H54 (cell line): ENCODE measurements at places on chromosomes 2 and 18.

GRCh38 chr18:28804512-28805202, 627.7 kb upstream of the CDH2 start:
- no peak for DNase-seq

DNA sequence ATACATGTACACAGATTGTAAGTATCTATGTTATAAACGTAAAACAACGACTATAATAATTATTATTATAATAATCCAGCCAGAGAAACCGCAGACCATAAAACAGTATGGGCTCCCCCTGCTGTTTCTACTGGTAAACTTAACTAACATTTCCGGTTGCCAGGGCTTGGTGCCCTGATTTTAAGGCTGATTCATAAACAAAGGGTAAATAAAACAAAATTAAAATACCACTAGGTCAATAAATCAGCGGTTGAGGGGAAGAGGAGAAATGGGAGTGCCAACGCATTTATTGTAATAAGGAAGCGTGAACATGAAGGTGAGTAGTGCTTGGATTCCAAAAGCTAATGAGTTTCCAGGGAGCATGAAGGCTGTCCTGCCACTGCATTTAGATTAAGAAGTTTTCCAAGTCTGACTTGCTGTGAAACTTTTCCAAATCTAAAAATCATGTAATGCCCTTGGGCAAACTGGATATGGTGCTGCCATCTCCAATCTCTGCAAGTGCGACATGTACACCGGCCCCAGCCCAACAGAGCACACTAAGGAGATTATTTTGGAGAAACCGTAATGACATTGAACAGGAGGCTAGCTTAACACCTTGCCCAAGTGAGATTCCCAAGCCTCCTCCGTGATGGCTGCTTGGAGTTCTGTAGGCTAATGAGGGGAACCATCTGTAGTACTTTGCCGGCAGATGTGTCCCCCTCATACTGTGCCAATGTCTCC, 50.7 kb upstream of the HNRNPA3 start:
- DNase-seq: no peak

DNA sequence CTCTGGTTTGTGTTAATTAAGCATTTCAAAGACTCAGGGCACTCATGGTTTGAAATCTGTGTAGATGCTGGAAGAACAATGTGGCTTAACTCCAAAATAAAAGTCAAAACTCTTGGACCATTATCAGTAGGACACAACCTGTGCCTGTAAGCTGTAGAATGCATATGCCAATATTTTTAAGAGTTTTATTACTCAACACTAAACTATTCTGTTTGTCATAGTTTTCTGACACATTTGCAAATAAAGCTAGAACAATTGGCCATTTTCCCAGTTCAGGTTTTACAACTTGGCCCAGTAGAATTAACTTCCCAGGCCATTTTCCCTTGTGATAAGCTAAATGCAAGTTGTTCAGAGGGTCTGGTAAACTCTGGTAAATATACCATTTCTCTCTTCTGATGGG, 713.1 kb downstream of the CBLN2 start:
- DNase-seq: no peak

GRCh38 chr2:106098081-106098480, 96.0 kb downstream of the UXS1 start:
- no peak for DNase-seq

DNA sequence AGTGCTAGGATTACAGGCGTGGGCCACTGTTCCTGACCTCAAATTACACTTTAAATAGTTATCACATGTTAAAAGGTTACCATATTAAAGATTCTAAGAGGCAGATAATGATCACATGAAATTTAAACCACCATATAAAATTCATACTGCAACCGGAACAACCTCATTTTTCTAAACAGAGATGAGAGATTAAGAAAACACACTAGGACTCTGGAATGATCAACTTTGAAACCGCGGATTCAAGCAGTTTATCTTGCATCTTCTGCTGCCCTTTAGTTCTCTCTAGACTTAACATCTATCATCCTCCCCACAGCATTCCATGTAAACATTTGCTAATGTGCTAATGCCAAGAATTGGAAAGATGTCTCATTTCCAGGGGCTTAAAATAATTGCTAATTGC, 115.8 kb downstream of the PIGN start:
- no peak for DNase-seq

- DNase-seq: no peak
Measured at GRCh38 chr2:207758025-207758424, 11.7 kb downstream of the FZD5 start.

- peak; percentile 64 for DNase-seq
Measured at GRCh38 chr2:85248773-85249509, 78.8 kb downstream of the TGOLN2 start.

DNA sequence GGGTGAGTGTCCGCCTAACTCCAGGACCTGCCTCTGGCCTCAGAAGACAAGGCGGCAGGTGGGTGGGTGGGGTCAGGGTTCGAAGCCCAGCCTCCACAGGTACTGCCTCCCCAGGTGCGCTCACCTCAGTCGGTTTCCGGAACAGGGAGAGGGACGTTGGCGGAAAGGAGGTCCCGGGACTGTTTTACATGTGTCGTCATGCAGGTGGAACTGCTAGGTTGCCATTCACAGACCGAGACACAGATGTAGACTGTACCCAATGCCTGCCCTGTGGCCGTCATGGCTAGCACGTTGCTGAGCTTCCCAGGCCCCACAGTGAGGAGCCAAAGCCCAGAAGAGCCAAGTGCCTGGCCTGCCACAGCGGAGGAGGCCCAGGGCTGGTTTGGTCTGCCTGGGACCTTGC, 284.0 kb upstream of the HS6ST1 start:
- no peak for DNase-seq

DNA sequence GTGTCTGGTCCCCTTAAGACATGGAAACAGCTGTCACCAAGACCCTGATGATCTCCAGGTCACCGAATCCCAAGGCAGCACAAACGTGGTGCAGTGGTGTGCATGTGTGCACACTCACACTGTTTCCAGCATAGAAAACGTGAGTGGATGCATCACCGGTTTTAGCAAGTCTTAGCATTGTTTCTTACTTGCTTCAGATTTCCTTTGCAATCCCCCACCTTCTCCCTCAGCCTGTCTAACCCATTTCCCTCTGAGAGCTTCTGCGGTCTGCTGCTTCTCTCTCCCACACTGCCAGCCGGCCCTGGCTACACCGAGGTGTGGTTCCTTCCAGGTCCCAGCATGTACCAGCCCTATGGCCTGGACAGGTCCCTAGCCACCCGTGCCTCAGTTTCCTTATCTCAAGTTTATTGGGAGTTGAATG, 343.4 kb upstream of the HS6ST1 start:
- DNase-seq: no peak

GRCh38 chr2:18299423-18300212, 260.8 kb downstream of the RDH14 start:
- peak; percentile 1 for DNase-seq

- no peak for DNase-seq
Measured at GRCh38 chr2:217086038-217086522, 226.2 kb upstream of the TNP1 start.

- no peak for DNase-seq
Measured at GRCh38 chr2:204428675-204429074, 116.6 kb upstream of the PARD3B start.

DNA sequence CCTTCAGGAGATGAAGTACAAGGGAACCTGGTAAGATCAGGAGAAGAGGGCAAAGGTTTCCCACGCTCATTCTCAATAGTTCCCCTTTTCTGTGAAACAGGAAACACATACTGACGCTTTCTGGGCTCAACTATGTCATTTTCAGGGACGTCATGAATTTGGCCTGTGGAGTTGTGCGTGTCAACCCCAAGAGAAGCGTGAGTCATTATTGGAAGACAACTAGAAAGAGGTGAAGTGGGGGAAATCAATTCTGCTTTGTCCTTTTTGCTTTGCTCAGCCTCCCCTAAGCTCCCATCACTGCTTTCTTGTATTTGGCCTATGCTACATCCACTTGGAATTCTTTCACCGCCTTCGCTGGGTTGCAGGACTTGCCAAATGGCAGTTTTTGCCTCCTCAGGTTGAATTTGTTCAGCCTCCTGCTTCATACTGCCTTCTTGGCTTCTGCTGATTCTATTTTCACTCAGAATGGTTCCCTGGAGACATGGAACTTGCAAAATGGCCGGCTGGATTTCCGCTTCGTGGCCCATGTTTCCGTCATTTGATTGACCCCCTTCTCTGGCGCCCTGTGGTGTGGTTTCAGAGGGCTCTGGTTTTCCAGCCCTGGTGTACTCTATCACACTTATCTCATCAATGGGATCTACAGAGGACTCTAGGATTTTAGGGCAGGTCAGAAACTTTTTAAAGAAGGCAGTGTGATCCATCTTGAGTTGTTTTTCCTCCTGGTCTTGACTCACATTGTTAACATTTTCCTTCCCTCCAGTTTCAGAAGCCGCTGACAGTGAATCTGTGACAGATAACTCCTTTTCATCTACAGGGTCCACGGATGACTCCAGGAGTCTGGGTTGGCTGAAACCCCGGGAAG, 93.3 kb downstream of the ALPK2 start:
- DNase-seq: no peak

- DNase-seq: no peak
Measured at GRCh38 chr2:40558761-40559160, 106.9 kb upstream of the SLC8A1 start.

- no peak for DNase-seq
Measured at GRCh38 chr18:9861157-9861556, 24.6 kb upstream of the TXNDC2 start.

DNA sequence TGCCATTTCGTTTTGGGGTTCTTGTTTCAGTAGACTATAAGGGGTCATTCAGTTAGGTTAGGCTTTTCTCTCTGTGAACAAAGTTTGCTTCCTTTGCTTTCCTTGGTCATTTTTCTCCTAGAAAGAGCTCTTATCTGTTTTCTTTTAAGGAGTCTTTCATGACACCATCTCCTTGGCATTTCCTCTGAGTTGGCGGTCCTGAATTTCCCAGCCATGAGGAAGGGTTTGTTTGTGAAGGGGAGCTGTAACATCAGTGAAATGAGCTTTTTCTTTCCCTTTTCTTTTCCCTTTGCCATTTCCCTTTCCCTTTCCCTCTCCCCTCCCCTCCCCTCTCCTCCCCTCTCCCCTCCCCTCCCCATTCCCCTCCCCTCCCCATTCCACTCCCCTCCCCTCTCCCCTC, 61.7 kb downstream of the MAP4K4 start:
- DNase-seq: peak; percentile 50

DNA sequence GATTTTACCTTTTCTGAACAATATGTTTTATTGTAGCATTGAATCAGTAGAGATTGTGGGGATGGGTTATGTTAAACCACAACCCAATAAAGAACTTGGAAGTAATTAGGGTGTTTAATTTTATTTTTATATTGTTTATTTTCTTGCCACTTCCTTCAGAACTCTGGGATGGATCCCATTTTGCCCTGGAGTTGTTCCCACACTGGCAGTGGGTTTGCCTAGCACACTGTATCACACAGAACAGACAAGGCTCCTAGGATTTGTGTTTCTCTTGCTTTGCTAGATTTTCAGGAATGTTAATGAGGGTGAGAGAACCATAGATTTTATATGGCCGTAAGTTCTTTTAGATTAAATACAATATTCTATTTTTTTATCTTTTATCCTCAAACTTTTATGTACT, 59.0 kb downstream of the TANK start:
- DNase-seq: no peak

DNA sequence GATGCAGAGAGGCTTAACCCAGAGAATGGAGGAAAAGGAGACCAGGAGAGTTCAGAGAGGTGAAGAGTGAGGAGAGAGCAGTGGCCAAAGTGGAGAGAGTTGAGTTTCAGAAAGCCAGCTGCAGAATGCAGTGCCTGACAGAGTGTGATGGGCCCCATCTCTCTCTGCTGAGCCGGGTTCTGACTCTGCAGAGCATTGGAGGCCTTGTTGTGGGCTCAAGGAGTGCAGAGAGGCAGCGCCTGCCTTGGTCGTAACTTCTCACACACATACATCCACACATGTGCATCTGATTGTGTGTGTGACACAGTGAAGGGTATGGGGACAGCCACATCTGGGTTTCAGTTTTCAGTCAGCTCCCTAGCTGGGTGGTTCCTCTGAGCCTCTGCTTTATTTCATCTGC, 58.8 kb downstream of the AGAP1 start:
- DNase-seq: no peak

GRCh38 chr18:51651761-51652160, 454.3 kb upstream of the MEX3C start:
- no peak for DNase-seq

DNA sequence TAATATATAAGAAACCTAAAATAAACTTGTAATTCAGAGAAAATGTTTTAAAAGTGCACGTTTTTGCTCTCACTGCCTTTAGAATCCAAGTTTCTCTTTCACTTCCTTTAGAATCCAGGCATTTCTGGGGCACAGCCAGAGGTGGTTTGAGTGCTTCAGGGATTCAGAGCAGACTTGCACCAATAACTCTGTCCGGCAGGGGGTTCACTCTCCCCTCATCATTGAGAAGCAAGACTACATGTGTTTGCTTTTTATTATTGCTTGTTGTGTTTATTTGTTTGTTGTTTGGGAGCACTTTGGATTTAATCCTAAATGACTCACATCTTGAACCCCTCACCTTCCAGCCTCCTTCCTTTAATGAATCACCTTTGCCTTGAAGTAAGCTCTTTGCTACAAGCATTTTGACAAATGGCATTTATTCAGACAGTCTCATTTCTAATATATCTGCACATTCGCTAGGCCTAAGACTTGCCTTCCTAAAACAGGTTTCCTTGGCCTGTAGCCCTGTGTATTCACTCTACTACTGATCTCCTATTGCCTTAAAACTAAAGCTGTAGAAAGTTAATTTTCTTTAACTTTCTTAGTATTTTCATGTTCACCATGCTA, 233.5 kb upstream of the ATP5MC3 start:
- peak; percentile 42 for DNase-seq

GRCh38 chr2:230898016-230898712, 26.9 kb downstream of the GPR55 start:
- DNase-seq: no peak

- no peak for DNase-seq
Measured at GRCh38 chr2:160419776-160420505, 73.7 kb downstream of the RBMS1 start.

DNA sequence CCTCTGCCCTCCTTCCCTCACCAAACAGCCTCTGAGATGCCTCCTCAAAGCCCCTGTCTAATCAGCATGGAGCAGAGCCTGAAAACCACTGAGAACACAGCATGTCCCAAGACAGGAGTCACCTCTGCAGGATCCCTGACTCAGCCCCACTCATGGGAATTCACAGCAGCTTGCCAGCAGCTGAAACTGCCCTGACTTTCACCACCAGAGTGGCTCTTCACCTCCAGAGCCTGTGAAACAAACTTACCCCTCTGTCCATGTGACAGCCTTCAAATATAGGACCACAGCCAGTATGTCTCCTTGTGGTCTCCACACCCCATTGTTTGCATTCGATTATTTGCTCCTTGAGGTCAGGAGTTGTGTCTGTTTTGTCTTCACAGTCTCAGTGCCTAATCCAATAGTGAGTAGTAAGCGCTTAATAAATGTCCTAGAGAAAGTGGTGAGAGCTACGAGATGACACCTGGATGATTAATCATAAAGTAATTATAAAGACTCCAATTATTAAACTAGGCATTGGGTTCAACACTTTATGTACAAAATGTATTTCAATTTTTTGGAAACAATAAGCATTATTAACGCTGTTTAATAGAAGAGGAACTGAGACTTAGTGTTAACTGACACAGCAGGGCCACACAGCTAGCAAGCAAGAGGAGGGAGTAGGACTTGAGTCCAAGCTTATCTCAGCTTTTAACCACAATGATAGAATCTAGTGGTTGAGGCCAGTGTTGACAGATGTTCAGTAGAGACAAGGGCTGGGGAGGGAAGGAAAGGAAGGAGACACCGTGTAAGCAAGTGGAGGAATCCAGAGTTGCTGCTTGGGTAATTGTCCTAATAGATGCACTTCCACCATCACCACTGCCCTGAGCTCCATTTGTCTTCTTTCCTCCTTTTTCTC, 358.7 kb upstream of the TNP1 start:
- DNase-seq: no peak

GRCh38 chr2:168781191-168781817, 21.1 kb upstream of the NOSTRIN start:
- DNase-seq: no peak

GRCh38 chr18:57581301-57581934, 5.1 kb downstream of the FECH start:
- no peak for DNase-seq
